ENCODE measurements at places on chromosomes 16 and 17. TPM values are rescaled to one million over a fixed set of nuclear protein-coding genes. Genes with fewer than 3 reads are reported as not detected.

GRCh38 chr16:35140293-35140986 lies 1681.0 kb downstream of the TP53TG3F start:
- no peak for DNase-seq

DNA sequence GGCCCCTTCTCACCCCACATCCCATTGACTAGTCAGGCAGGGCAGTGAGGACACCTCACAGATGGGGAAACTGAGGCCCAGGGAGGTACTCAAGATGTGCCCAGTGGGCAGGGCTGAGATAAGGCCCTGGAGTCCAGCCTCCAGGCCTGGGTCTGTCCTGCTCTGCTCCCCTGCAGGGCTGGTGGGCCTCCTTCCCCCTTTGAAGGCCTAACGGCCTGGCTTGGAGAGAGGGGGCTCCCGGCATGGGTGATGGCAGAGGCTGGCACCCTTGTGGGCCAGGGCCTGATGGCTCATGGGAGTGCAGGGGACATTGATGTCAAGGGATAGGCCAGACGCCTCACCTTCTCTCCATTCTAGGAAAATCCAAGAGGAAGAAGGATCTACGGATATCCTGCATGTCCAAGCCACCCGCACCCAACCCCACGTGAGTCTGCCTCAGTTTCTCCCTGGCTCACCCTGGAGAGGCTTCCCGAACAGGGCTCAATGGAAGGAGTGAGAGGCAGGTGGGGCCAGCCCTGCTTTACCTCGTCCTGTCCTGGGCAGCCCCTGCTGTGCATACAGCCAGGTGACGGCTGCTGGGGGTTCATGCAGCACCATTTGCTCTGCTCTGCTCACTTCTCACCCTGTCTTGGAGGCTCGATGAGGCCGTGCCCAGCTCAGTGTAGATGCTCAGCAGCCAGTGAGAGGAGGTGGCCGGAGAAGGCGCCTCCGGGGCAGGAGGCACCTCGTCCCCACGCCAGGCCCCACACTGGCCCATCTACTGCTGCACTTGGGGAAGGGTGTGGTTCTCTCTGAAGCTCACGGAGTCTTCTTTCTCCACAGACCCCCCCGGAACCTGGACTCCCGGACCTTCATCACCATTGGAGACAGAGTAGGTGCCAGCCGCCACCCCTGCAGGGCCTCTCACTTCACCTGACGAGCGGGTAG lies 13.8 kb downstream of the MAP2K3 start:
- no peak for DNase-seq

GRCh38 chr17:31511195-31511578 lies 119.7 kb downstream of the RAB11FIP4 start:
- no peak for DNase-seq

DNA sequence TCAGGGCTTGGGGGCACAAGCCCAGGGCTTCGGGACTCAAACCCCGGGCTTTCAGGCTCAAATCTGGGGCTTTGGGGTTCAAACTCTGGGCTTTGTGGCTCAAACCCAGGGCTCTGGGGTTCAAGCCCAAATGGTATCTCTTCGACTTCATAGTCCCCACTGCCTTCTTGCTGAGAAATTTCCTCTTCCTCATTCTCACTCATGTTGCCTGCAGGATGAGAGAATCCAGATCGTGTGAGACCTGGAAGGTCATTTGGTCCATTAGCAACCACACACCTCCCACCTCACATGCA lies 576 bp downstream of the ZNF768 start:
- DNase-seq, result no peak

DNA sequence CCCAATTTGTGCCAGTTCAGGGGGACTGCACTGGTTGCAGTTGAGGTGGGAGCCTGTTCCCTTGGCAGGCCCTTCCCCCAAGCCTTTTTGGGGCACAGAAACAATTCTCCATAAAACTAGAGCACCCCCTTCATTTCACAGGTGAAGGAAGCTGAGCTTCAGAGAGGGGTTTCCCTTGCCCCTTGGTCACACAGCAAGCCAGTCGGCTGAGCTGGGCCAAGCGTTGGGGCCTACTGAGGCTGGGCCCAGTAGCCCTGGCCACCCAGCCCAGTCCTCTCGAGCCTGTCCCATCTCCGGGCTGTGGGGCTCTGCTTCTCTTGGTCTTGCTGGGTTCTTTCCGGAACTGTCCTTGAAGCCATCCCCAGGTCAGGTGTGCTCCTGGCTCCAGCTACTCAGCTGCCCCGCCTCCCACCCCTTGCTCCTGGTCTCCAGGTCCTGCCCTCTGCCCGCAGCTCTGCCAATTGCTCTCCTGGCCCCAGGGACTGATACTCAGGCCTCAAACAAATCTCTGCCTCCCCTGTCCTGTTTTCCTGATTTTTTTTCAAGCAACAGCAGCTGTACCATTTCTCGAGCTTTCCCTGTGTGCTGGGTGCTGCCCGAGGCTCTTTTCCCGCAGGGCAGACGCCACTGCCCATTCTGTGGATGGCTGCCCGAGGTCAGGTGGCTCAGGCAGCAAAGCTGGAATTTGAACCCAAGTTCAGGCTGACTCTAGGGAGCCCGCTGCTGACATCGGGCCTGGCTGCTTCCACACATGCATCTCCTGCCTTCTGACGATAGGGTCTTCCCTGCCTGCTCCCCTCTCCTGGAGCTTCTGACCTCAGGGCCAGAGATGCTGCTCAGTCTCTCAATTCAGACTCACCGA lies 87.4 kb upstream of the NKD1 start:
- no peak for DNase-seq

PTGES3L gene
- 0.65 TPM for total RNA-seq
